HCEC 1CT (cell line): ENCODE measurements at places on chromosomes 6 and 20.
A peak's percentile ranks its signal among the peaks of the same experiment; 100 is the strongest.

- DNase-seq = no peak
Observed at GRCh38 chr6:168496997-168497331, 56.0 kb downstream of the SMOC2 start.

DNA sequence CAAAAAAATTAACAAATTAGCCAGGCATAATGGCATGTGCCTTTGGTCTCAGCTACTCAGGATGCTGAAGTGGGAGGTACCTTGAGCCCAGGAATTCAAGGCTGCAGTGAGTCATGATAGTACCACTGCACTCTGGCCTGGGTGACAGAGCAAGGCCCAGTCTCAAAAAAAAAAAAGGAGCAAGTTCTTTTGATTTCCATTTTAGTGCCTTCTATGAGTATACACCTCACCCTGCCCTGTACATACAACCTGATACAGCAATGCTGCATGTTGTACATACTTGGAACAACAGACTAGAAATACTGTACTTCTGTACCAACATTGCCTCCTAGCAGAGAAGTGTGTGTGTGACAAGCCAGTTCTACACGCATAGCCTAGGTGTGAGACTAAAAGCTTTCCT, 97.3 kb upstream of the CARMIL1 start:
- DNase-seq = peak; percentile 52

- no peak for DNase-seq
Observed at GRCh38 chr6:127538750-127539264, 19.7 kb upstream of the MTCL3 start.

- no peak for DNase-seq
Observed at GRCh38 chr6:137494988-137495702, 951 bp upstream of the OLIG3 start.

GRCh38 chr20:24842918-24843715, 106.0 kb upstream of the CST7 start:
- no peak for DNase-seq

- no peak for DNase-seq
Observed at GRCh38 chr6:121857551-121857950, 422.1 kb downstream of the GJA1 start.

DNA sequence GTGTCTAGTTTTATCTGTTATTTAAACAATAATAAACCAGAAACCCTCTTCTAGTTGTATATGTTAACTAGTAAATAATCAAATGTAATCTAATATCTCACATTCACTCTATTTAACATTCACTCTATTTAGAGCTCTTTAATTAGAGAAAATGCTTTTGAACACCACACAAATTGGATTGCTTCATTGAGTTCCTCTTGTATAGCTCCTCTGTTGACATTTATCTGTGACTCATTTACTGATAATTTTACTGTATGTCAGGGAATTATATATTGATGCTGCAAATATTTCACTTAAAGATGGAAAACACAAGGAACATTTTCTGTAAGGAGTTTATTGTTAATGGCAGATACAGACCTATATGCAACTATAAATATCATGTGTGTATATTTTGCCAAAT, 594.6 kb downstream of the COL12A1 start:
- peak; percentile 38 for DNase-seq

- DNase-seq = no peak
Observed at GRCh38 chr6:52645976-52646375, 24.9 kb upstream of the TMEM14A start.

DNA sequence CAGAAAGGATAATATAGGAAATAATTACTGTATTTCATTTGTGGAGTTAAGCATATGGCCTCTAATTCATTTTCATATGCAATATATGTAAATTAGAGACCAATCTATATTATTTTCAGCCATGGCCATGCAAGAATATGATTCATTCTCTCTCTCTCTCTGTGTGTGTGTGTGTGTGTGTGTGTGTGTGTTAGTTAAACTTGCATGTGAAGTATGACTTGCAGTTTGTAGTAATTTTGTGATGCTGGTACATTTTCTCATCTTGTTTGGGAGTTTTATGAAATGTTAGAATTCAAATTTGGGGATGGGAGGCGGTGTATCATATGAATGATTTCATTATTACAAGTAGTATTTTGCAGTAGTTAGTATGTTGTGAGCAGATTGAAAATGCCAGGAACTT, 74.8 kb downstream of the JARID2 start:
- peak; percentile 32 for DNase-seq

- peak; percentile 93 for DNase-seq
Observed at GRCh38 chr6:13522656-13523055, 35.3 kb upstream of the GFOD1 start.

DNA sequence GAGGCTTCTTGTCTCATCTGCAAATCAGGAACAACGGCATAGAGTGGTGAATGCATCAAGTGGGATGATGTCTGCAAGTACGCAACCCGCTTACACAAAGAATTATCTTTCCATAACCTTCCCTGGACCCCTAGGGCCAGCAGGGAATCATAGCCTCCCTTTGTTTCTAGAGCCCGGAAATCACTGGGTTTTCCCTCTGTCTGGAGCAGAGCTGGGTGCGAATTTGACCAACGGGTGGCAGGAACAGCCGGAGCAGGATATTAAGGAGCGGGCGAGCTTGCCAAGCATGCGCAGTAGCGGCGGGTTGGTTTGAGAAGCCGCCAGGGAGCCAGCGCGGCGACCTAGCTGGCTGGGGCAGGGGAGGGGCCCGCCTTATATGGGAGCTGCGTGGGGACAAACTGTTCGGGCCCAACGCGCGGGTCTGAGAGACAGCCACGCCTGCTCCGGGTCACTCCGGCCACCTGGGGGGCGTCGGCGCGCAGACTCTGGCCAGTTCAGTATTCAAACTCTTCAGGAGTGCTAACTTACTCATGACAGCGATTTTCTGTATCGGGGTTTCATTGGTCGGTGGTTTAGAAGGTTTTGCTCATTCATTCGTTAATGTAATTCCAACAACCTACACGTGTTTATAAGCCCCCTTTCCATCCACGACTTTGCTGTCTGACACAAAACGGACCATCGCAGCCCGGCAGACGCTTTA, 1.6 kb upstream of the KIF16B start:
- DNase-seq = peak; percentile 80
